ENCODE measurements at places on chromosomes 5 and 9. TPM values are rescaled to one million over a fixed set of nuclear protein-coding genes. Genes with fewer than 3 reads are reported as not detected.

- ATAC-seq: no peak
Observed at GRCh38 chr5:68378204-68378820, 162.8 kb downstream of the PIK3R1 start.

DNA sequence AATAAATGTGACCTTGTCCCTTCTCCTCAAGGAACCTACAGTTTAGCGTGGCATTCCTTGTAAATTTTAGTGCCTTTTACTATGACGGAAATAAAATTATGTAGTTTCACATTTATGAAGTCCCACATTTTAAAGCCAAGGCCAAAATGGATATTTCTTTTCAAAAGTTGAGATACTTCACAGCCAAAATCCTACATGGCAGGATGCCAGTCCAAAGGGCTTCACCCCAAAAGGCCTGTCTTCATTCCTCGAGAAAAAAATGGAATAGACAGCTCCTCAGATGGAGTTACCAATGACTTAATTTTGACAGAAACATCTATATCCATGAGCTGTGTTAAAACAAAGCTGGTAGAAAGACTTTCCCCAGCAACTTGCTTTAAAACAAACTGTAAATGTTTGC is 211.2 kb downstream of the GLIS3 start:
- ATAC-seq: no peak

DNA sequence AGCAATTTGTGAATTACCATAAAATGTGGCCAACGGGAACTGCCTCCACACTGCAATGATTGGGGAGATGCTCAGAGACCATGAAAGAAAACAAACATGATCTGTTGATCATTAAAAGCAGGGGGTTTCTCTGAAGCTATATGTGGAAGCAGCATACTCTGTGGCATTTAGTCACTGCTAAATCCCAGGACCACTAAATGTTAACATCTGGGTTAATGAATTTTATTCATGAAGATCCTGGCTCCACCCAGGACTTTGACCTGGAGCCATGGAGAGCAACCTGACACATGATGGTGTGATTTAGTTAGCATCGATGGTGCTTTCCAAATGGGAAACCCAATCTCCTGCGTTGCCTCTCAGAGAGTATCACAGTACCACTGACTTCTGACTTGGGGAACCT is 497.8 kb downstream of the AGTPBP1 start:
- ATAC-seq: no peak

The UCK1 gene
- 15.3 TPM for total RNA-seq

The TAF11L10 gene
- total RNA-seq: not detected

Measured in esophagus mucosa (tissue), 1 donor.